T-helper 2 cell treated with Interferon-gamma antibody and Interleukin-4, amounts not matched to agents 5 μg/mL and 100 μg/mL, for 36 hours (primary cell): ENCODE measurements at places on chromosomes 6 and 20.

DNA sequence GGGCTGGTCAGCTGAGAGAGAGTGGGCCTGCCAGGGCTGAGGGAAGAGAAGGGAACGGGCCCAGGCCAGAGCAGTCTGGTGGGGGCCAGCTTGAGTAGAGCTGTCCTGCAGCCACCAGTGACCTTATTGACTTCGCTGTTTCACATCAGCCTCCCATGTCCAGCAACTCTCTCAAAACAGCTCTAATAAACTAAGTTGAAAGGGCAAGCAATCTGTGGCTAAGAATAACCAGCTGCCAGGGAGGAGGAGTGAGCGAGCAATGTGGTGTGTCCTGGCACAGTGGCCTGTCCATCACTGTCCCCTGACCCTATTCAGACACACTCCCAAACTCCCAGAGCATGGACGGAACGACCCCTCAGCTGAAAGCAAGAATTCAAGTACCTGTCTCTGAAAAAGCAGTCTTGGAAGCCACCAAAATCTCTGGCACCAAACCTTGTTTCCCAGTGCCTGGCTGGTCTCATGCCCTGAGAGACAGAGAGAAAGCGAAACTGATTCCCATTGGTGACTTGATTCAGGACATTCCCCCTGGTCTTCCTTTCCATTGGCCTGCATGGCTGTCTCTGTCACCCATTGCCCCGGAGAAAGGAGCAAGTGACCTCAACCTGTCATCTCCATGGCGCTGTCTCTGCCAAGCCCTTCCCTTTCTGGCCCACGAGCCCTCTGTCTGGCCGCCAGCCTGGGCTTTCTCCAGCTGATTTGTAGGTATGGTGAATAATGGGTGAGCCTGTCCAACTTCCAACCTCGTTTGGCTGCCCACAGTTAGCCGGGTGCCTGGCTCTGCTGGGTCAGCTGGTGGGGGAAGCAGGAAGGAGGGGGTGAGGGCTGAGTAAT is at the start of gene DDO:
Gene DDO, minus strand, starts transcription at position 490 of the 831 bp plus-strand sequence. CDS start 2,113 bp downstream, outside the sequence.
- DNase-seq, result no peak

- DNase-seq, result no peak
Measured at GRCh38 chr6:138087593-138088325, 19.5 kb downstream of the PERP start.

DNA sequence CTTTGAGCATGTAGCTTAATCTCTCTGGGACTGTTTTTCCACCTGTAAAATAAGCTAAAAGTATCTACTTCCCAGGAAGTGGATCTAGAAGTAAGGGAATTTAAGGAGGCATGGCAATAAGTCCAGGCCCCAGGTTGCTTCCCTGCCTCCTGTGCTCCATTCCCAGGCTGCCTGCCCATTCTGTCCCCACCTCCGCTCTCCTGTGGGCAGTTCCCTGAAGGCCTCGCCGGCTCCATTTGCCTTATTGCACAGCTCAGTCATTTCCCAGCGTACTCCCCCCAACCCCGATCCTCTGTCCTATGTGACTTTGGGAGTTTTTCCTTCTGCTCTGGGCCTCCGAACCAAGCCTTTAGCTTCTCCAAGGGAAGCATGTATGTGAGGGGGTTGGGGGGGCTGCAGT is 4.6 kb downstream of the SLC29A1 start:
- DNase-seq, result no peak

DNA sequence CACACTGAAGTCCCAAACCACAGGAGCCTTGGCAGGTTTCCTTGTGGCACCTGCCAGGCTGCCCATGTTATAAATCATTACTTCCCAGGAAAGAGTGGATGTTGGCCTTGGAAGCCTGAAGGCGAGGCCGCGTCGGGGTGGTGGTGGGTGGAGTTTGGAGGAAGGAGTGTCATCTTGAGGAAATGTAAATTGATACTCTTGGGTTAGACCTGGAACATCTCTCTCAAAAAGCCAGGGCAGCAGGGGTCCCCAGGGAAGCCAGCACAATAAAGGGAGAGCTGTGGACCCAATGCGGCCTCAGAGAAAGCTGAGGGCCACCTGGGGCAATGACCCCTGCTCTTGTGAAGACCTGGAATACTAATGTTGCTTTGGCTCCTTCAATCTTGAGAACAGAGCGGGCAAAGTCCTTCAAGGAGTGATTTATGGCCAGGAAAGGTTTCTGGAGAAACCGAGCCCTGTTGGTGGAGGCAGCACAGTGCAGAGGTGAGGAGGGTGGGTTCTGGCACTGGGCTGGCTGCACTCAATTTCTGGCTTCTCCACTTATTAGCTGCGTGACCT is 26.3 kb upstream of the TRAF3IP2 start:
- DNase-seq, result no peak

DNA sequence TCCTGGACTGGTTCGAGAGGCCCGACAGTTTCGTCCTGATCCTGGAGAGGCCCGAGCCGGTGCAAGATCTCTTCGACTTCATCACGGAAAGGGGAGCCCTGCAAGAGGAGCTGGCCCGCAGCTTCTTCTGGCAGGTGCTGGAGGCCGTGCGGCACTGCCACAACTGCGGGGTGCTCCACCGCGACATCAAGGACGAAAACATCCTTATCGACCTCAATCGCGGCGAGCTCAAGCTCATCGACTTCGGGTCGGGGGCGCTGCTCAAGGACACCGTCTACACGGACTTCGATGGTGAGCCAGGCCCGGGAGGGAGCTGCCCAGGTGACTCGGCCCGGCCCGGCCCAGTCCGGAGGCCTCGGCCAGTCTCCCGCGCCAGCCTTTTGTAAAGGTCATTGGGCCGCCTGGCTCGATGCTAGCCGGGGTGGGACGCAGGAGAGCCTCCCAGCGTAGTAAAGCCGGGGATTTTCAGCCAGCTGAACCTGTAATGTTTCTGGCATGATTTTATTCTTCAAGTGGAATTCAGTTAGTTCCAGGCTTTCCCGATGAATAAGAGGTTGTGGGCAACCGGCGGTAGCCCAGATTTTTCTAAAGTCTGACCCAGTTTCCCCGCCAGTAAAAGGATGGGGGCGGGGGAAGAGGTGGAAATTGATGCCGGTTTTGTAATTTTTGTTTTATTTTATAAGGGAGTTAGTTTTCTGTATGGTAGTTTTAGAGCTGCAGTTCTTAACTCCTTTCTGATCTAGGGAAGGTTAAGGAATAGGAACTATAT is 1.4 kb downstream of the PIM1 start:
- DNase-seq, result peak; percentile 39

- no peak for DNase-seq
Measured at GRCh38 chr20:112396-112795, 24.9 kb downstream of the DEFB125 start.
